ENCODE measurements at places on chromosomes 16 and 17.
A peak's percentile ranks its signal among the peaks of the same experiment; 100 is the strongest.

DNA sequence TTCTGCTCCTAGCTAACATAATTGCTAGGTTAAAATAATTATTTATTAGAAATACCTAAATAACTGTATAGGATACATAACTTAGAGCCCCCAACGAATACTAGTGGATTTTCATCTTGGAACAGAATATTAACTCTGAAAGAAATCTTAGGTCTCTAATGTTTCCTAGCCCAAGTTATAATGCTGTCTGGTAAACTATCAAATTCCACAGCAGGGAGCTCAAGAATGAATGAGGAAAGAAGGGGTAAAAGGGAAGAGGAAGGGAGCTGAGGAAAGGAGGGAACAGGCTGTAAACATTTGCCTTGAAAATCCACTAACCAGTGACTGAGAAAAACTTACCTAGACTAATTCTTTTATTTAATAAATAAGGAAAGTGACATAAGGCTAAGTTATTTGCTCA, 93.2 kb upstream of the NACA2 start:
- no peak for DNase-seq

DNA sequence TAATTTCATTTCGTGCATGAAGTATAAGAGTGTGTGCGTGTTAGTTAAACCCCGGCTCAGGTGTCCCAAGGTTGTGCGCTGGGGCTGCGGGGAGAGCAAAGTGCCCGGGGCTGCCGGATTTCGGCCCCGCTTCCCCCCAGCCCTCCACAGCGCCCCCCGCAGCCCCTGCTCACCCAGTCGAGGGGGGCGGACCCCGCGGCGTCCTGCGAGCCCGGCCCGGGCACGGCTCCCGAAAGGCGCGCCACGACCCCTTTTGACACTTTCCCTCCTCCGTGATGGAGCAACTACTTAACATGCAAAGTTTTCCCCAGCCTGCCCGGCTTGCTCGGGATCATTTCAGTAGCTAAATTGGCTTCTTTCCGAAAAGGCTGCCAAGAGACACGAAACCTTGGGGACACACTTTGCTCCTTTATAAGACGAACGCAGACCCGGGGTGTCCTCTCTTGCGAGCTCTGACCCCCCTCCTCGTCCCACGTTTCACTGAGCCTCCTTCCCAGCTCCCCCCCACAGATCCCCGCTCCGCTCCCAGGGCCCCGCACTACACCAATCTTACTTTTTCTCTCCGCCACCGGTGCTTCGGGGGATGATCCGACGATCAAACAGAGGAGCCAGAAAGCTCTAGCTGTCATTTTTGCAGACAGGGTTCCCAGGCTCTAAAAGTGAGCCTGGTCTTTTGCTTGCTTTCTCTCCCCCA, 552 bp downstream of the C17orf58 start:
- no peak for DNase-seq

DNA sequence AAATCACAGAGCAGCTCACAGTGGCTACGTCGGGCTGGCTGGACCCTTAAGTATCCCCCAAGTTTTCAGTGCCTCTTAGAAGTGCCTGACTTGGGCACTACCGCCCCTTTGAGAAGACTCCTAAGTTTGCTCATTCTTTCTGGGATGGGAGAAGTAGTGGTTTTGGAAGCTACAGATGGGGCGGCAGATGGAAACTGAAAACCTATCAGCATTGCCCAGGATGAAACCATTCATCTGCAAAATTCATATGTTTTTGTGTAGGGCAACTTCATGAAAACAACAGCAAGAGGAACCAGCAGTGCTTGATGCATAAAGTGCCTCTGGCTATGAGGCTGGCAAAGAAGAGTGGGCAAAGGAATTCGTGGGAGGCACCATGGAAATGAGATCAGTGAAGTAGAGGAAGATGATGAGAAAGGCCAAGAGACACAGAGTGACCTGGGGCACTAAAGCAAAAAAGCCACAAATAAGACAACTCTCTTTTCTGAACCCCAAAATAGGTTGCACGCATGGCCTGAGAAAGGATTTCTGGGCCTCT, 277.1 kb downstream of the XYLT1 start:
- no peak for DNase-seq

GRCh38 chr17:2195729-2196128, 107.9 kb downstream of the SMG6 start:
- DNase-seq: no peak

DNA sequence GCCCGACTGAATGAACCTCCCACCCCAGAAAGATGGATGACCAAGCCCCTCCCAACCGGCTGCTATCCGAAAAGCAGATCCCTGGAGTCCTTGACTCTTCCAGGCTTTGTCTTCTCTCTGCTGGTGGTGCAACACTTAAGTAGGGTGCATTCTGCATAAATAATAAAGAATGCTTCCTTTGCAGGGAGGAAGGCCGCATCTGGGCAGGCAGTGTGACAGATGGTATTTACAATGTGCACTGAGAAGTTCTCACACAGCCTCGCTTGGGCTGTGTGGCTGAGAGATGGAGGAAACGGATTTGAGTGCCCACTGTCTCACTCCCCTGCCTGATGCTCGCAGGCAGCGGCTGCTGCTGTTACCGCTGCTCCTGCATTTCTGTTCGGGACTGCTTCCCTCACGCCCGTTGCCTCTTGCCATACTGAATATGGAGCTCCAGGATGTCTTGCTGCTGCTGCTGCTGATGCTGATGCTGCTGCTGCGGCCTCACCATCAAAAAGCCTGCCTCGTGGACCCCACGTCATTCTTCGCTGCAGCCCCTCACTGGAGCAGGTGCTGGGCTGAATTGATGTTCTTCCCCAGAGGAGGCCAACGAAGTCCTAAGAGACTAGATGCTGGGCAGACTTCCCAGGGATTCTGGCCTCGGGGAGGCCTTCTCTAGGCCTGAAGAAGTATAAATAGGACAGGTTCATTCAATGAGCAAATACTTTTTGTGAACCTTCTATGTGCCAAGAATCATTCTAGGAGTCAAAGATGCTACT, 7.1 kb upstream of the RHBDL3 start:
- no peak for DNase-seq

- DNase-seq: peak; percentile 94
These were observed 765 bp downstream of the COL1A1 start for GRCh38 chr17:50200457-50201275.

DNA sequence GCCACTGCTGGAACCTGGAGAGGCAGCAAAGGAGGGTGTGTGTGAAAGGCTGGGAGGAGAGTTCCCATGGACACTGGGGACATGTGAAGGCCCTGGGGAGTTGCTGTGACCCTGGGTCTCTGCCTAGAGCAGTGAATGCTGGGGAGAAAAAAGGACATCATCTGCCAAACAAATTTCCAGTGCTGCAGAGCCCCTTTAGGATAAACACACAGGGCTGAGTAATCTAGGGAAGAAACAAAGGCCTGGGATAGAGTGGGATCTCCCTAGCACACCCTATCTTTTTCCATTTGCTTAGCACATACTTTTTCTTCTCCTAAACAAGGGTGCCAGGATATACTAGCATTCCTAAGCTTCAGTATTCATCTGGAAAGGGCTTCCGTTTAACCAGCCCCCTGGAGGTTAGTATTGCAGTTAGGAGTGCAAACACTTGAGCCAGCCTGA, 3.3 kb upstream of the HIGD1B start:
- no peak for DNase-seq

- DNase-seq: no peak
These were observed 3.2 kb downstream of the GAS7 start for GRCh38 chr17:10195090-10195805.

- DNase-seq: no peak
These were observed 13.7 kb downstream of the ZNF213 start for GRCh38 chr16:3148256-3149192.

DNA sequence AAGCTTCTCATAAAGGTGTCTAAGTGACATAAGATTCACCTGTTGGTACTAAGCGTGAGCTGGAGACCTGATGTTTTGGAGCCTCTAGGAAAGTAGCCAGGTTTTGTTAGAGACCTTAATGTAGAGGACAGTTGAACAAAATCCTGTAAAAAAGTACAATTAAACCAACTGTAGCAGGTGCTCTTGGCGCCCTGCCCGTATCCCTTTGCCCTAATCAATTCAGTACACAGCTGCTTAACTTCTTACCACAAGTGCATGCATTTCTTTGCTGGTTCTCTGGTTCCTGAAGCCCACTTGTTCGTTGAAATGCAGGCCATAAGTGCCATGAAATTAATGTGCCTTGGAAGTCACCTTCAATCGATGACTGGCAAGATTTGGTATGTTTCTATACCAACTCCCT, 24.4 kb downstream of the GLP2R start:
- DNase-seq: no peak

DNA sequence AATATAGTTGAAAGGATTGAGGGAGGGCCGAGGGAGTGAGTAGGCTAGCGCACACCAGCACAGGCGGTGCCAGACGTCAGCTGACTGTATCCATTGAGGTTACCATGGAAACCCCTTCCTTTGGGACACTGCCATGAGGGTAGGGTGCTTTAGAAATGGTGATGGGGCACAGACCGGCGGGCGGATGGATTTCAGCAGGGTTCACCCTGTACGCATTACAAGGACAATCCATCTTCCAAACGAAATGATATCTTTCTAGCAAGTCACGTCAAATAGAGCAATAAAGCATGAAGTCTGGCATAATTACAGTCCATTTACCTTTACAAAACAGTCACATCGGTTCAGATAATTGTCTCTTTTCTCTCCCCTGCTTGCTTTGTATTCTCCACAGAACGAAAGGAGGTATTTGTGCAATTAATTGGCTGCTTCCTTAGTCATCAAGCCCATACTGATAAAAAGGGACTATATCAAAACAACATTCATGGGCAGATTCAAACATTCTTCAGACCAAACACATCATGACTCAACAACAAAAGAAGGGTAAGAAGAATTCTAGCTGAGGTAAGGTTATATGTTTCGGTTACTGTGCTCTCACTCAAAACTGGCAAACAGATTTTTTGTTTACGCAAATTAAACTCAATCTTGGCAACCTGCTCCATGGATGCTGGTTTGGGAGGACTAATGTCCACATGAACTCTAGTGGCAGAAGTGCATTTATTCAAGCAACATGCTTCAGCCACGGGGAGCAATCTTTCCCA, 140.6 kb downstream of the CDK5R1 start:
- no peak for DNase-seq

DNA sequence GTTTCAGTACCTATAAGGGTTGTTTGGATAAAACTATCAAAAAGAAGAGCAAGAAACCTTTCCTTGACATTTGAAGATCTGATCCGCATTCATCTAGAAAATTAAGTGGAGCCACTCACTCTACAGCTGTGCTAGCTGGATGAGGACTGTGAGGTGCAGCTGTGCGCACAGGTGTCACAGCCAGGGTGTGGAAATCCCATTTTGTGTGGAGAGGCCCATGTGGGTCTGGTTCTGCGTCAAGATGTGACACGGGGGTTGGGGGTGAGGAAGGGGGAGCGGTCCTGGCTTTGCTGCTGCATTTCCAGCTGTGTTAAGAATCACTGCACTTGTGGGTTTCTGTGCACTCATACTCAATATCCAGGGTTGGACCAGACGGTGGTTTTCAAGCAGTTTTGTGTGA, 70.7 kb downstream of the CLEC16A start:
- DNase-seq: no peak

DNA sequence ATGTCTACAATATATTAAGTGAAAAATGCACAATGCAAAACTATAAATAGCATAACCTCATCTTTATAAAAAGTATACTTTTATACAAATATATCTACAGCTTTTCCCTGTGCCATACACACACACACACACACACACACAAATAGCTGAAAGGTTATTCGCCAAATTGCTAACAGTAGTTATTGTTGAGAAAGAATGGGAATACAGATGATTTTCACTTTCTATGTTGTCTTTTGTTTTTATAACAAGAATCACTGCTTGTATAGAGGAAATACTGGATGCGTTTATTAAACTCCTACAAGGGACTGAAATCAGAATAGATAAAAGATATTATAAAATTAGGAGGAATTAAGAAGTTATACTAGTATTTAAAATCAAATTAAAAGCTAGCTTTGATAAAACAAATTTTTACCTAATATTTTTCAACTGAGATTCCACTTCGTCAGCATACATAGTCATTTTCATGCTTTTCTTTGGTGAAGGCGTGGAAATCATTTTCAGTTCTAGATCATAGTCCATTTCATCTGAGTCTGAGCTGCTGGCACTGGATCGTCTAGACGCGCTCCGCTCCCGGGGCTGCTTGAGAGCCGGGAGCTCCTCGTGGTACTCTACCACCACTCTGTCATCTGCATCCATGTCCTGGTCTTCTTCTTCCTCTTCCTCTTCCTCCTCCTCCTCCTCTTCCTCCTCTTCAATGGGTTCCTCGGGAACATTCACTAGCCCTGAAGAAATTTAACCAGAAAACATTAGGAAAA, 17.0 kb upstream of the ITGAE start:
- DNase-seq: no peak

DNA sequence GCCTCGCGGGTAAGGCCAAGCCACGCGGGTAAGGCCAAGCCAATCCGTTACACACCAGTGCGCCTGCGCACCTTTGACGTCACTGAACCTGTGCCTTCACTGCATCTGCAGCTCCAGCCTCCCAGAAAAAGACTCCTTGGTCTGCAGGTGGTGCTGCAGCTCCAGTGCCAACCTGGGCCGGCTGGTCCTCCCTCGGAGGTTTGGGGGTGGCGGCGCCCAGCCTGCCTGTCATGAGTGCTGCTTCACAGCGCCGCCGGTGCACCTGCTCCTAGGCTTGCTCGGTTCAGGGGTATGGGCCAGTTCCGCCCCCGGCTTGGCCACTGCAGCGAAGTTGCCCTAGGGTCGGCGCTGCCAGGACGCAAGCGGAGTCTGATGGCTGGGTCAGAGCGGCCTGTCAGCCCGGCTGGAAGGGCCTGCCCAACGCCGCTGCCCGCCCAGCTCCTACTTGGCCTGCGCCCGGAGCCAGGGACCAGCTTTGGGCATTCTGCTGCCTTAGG, 146.6 kb downstream of the USP22 start:
- DNase-seq: no peak

DNA sequence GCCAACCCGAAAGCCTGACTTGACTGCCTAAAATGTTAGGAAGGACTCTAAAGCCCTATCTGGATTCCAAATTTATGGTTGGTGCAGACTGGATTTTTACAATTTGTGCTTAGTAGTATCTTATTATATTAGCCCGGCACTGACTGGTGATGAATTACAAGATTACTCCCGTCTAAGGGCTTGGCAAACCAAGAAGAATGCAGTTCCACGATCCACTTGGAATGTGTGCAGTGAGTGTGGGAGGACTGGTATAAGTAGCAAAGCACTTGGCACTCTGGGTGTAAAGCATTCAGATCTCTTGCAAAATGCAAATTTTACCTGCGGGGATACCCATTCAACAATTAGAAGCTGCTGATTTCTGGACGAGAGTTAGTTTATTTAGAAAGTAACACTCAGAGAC, 539.4 kb downstream of the MAF start:
- no peak for DNase-seq

- DNase-seq: no peak
These were observed 22.0 kb upstream of the NPTX1 start for GRCh38 chr17:80498242-80498919.

- no peak for DNase-seq
These were observed 109.9 kb downstream of the PHKB start for GRCh38 chr16:47571049-47571448.

DNA sequence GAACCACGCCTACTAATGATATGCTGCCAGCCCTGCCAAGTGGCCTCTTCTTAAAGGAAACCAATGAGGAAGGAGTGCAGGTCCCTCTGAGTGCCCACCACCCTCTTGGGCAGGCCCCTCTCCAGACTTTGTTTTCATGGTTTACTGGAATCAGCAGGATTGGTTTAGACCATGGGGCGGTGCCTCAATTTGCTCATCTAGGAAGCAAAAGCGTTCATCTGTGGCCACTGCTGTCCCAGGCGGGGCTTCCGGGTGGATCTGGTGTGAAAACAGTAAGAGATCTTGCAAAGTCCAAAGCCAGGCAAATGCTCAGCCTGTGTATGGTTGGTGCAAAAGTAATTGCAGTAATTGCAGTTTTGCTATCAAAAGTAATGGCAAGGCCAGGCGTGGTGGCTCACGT, 71.3 kb downstream of the AMFR start:
- no peak for DNase-seq

- no peak for DNase-seq
These were observed 119.7 kb downstream of the SNX29 start for GRCh38 chr16:12096157-12096777.

Data from GM12891 (cell line).